Left kidney (tissue), 8 donors: ENCODE measurements at places on chromosomes 1 and 21. TPM values are rescaled to one million over a fixed set of nuclear protein-coding genes. Genes with fewer than 3 reads are reported as not detected.

MAP10 gene
- 6.8 TPM for polyA plus RNA-seq

DNA sequence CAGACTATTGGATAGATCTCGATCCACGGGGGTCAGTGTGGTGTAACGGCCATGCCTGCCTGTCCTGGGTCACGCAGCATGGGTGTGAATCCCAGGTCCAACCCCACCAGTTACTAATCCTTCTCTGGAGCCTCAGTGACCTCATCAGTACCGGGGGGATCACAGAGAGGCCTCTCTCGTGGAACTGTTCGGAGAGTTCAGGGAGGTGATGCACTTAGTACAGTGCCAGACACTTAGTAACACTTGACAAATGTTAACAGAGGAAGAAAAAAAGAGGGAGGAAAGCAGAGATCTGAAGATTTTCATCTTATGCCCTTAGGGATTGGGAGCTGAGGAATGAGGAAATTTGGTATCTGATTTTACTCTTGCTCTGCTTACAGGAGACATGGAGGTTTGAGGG is 2.9 kb downstream of the ABCA4 start:
- DNase-seq, result no peak

DNA sequence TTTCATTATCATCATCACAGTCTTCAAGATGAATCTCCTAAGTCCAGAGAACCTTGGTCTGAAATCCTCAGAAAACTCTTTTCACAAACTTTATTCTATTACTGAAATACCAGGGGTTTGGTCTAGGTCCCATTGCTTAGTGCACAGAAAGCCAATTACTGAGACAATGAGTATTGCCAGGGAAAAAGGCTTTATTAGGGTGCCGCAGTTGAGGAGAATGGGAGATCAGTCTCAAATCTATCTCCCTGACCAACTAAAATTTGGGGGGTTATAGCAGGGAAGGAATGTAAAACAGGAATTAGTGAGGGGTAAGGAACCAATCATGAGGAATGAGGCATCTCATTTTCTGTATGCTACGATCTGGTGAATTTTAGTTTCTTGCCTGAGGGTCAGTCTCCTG is 70.5 kb upstream of the PPIH start:
- DNase-seq, result no peak

DNA sequence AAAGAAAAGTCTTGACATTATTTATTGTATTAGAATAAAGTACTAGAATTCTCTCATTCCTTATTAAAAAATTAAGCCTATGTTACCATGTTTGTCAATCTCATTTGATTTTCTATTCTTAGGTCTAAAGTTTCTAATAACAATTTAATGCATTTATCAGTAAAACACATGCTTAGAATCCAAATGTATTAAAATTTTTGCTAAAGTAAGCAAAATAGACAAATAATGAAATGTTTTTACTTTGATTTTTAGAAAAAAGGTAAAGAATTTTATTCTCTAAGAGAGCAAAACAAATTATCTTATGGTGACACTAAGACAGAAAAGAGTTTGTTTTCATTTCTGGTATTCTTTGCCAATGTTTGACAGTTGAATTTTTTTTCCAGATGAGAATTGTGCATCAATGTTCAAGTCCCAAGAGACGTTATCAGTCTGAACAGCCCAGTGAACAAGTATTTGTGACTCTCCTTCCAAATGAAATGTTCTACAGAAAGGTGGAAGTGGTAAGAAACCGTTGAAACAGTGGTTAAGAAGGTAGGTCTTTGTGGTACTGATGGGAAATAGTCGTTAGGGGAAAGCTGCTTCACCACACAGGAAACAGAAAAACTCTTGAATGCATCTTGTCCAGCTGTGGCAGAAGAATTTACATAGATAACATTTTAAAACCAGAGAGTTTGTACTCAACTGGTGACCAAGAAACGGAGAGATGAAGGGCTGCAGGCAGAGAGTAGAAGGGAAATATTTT is 402.5 kb downstream of the PTPRC start:
- DNase-seq, result no peak

- no peak for DNase-seq
Measured at GRCh38 chr1:65429806-65430205, 9.3 kb downstream of the LEPR start.
